ENCODE measurements at places on chromosomes 5 and 9.

DNA sequence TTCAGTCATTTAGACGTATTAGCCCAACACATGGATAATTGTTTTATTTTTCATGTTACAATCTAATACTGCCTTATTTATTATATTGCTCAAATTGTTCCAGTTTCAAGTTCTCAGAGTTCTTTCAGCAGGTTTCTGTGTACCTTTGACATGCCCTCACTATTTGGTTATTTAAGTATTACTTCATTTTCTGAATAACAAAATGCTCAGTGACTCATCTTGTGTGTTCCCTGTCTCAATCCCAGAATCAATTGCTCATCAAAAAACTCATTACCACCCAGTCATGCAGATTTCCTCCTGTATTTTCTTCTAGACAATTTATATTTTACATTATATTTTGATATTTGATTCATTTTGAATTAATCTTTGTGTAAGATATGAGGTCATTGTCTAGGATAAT lies 562.6 kb downstream of the ANXA1 start:
- no peak for DNase-seq

GRCh38 chr5:10333154-10334006 lies 20.1 kb upstream of the MARCHF6 start:
- peak; percentile 78 for DNase-seq

DNA sequence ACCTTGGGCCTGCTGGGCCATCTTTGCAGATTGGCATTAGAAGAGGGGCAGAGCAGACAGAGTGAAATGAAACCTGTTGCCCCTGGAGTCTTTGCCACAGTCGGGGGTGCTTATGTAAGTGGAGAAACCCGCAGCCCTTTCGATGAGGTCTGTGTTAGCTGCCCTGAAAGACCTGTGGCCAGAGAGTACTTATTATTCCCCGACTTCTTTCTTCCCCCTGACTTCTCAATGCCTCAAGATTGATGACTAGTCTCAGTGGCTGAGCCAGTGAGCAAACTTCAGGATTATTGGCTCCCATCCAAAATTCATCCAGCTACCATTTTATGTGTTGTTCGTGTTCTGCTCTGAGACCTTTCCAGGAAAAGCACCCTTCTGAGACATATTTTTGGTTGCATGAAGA lies 7.6 kb downstream of the NTRK2 start:
- DNase-seq = no peak

GRCh38 chr9:89891591-89892304 lies 286.9 kb downstream of the GADD45G start:
- DNase-seq = peak; percentile 30

- DNase-seq = no peak
These were observed 41.7 kb upstream of the KLF9 start for GRCh38 chr9:70455993-70456704.

- no peak for DNase-seq
These were observed 104.4 kb downstream of the FANCC start for GRCh38 chr9:95213117-95213516.

DNA sequence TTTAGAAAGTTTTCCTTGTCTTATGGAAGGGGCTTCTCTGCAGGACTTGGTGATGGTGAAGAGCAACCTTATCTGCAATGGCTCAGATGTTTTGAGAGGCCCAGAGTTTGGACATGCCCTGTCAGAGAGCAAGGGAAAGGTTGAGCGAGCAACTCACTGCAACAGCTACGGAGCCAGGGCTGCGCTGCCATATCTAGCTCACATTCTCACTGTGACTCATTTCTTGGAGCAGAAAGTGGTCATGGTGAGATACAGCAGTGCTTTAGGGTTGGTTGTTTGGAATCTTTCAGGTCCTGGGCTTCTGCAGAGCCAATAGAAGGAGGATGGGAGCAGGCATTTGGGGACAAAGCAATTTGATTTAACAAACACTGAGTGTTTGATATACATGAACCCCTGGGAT lies 12.3 kb downstream of the GLRA1 start:
- no peak for DNase-seq

DNA sequence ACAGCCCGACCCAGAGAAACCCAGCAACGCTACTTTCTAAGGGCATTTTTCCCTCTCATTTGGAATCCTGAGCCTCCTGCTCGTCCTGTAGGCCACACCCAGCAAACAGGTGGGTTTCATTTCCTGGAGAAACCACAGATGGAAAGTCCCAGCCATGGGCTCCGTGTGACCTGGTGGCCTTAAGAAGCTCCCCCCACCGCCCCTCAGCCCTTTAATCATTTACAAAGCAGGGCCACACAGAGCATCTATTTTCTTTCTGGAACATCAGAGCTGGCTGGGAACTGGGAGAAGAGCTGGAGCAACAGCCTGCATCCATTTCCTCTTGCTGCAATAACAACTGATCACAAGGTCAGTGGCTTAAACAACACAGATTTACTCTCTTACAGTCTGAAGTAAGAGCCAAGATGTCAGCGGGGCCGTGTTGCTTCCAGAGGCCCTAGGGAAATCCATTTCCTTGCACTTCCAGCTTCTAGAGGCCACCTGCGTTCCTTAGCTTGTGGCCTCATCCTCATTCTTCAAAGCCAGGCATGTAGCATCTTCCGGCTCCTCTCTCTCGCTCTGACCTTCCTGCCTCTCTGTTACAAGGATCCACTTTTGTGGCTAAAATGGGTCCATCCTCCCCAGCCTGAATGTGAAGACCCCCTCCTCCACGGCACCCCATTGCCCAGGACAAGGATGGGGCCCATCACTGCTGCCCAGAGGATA lies 40.5 kb downstream of the C9orf50 start:
- DNase-seq = no peak

- DNase-seq = no peak
These were observed 171.8 kb upstream of the PANK3 start for GRCh38 chr5:168750926-168751325.

DNA sequence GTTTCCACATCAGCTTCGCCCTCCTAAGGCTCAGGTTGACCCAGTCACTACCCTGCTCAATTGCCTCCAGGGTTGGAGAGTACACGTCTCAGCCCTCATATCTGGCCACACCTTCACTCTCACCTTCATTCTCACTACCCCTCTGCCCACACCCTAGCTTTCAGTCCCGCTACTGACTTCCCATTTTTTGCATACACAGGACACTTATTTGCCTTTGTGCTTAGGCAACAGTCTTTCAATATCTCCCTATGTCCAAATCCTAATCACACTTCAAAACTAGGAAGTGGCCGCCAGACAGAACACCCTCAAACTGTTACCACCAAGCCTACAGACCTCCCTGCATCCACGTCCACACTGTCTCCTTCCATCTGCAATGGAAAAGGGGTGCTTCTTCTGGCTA lies 10.9 kb downstream of the MCTP1 start:
- DNase-seq = peak; percentile 33

DNA sequence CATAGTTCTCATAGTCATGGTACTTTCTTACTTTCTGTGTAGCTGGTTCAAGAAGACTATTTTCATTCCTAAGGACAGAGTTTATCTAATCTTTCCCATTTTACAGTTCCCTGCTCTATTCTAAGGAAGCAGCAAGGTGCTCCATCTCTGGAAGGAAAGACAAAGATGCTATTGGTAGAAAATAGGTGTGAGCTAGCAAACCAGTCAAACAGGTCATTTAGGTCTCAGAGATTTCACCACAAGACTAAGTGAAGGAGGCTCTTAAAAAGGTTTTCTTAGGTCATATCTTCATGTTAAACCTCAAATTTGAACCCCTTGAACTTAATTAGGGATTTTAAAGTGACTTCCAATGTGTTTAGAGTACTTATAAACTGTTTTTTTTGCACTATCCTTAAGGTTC lies 62.6 kb downstream of the ADAMTSL1 start:
- DNase-seq = no peak

DNA sequence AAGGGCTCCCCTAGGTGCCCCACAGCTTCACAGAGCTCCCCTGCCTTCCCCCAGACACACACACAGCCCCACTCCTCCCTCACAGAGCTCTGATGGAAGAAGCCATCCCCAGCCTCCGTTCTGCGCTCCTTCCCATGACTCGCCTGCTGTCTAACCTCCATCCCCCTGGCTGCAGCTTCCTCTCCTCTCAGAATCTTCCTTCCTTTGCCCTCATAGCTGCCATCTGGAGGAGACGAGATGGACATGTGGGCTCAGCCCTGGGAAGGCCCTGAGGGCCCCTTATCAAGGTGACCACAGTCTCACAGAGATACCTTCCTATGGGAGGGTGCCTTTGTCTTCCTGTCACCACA lies 94.3 kb downstream of the PCDH1 start:
- DNase-seq = no peak

GRCh38 chr9:76575761-76576160 lies 116.8 kb downstream of the GCNT1 start:
- DNase-seq = no peak

- no peak for DNase-seq
These were observed 42.4 kb downstream of the MARCHF11 start for GRCh38 chr5:16137177-16137576.

DNA sequence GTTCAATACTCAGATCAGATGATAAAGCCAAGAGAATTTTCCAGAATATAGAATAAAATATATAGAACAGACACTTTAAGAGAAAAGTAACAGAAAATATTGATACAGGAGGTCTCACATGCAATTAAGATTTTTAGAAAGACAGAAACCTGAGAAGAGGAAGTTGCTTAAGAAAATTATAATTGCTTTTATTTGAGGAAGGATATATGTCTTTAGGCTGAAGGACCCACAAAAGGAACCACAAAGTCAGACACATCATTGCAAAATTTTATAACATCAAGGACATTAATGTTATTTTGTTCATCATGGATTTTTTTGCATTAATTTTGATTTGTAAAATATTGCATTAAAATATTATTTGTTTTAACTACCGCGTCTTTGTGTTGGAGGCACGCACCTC lies 141.5 kb downstream of the FSTL4 start:
- peak; percentile 37 for DNase-seq

- DNase-seq = no peak
These were observed 21.3 kb downstream of the SLC12A7 start for GRCh38 chr5:1090538-1090937.

- no peak for DNase-seq
These were observed 20.9 kb downstream of the ANXA2R start for GRCh38 chr5:43019291-43019613.

- DNase-seq = peak; percentile 29
These were observed 178.9 kb upstream of the SPEF2 start for GRCh38 chr5:35438786-35439185.

DNA sequence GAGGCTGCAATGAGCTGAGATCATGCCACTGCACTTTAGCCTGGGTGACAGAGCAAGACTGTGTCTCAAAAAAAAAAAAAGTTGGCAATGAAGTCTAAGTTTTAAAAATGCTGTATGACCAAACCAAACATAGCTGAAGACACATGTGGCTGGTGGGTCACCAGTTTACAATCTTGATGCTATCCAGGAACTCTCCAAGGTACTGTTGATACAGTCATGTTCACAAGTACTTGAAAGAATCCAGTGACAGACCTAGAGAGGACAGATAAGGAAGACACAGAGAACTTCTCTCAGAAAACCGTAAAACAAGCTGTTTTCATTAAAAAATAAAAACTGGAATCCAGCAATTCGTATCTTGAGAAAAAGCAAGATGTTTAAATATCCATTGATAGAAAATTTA lies 95.7 kb downstream of the ACTBL2 start:
- DNase-seq = no peak

GRCh38 chr5:761854-762710 lies 22.4 kb downstream of the ZDHHC11B start:
- DNase-seq = no peak

DNA sequence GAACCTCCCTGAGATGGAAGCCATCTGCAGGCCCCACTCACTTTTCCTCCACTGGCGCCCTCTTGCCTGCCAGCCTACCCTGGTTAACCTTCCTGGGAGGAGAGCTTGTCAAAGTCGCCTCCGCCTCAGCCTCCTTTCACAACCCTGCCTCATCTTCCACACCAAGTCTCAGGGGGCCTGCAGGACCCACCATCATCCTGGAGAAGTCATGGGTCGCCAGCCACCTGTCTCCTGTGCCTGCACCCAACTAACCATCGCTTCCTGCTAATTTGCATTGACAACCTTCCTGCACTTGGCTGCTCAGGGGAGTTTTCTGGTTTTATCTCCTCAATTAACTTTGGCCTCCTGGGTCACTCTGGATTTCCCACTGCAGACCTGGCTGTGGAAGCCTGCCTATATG lies 52.8 kb upstream of the GRHPR start:
- DNase-seq = no peak

- peak; percentile 81 for DNase-seq
These were observed 66.7 kb downstream of the PSD2 start for GRCh38 chr5:139862313-139862712.

DNA sequence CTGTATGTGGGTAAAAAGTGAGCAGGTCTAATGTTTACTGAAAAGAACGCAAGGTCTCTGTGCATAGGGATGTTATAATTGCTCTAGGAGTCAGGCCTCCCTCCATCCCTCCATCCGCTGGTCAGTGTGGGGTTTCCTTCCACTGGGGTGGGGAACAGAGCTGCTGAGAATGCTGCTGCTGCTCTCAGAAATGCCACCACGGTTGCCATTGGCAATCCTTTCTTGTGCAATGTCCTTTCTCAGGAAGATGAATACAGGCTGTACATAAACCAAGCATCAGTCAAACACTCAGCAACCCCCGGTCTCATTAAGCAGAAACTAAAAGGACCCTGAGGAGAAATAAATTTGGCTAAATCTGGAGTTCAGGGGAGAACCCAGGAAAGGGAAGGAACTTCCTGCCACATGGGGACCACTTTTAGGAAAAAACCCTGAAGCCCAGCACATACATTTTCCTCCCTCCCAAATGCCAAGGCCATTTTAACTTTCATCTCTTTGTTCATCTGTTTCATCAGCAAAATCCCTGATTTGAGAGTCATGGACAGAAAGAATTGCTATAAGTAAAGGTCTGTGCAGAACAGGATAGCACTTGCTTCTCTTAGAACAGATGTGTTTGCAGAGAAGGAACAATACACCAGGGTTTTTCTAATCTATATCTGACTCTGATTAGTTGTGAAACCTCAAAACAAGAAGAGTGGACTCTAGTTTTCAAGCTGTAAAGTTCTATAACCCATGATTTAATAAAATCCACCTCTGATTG lies 70.4 kb upstream of the SLC1A3 start:
- DNase-seq = no peak

DNA sequence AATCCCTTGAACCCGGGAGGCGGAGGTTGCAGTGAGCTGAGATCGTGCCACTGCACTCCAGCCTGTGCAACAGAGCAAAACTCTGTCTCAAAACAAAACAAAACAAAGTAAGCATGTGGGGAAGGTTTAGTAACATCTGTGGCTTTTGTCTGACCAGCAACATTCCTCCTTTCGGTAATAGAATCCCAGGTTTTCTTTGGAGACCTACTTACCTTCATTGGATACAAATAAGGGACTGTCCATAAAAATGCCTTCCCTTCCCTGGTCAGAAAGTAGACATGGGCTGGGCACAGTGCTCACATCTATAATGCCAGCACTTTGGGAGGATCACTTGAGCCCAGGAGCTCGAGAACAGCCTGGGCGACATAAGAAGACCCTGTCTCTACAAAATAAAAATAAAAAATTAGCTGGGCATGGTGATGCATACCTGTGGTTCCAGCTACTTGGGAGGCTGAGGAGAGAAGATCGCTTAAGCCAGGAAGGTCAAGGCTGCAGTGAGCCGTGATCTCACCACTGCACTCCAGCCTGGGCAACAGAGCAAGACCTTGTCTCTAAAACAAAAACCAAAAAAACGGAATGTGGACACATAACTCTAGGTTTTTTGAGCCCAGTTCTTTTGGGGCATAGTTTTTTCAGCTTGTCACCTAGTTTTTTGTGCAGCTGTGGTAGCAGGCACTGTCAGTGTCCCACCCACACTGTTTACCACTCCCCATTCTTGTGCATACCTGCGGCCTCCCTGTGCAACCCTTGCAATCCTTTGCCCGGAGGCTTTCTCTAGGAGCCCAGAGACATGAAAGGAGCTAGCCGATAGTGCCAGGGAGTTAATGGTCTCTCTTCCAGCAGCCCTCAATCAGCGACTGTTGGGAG lies 9.0 kb upstream of the SPINK4 start:
- DNase-seq = no peak

- peak; percentile 55 for DNase-seq
These were observed 9.2 kb upstream of the LCN15 start for GRCh38 chr9:136773386-136774044.
